Left colon (tissue), 2 donors: ENCODE measurements at places on chromosomes 2 and 18.

DNA sequence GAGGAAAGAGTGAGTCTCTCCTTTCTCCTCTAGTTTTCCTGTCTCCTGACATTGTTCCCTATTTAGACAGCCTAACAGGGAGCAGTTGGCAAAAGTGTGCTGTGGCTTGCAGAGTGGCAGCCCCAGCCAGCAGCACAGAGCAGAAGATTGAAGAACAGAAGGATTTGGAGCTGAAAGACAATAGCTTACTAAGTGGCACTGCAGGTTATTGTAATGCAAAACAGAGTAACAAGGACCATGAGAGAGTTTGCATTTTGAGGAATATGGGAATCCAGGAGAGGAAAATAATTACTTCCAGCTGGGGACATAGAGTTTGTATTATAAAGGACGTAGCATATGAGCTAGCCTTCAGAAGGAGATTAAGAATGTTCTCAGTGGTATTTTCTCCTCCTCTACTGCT lies 342.4 kb downstream of the AKAIN1 start:
- no peak for DNase-seq

GRCh38 chr2:240463274-240463865 lies 27.9 kb downstream of the GPC1 start:
- DNase-seq = peak; percentile 16

- DNase-seq = no peak
Observed at GRCh38 chr2:132757002-132757589, 87.1 kb upstream of the LYPD1 start.

DNA sequence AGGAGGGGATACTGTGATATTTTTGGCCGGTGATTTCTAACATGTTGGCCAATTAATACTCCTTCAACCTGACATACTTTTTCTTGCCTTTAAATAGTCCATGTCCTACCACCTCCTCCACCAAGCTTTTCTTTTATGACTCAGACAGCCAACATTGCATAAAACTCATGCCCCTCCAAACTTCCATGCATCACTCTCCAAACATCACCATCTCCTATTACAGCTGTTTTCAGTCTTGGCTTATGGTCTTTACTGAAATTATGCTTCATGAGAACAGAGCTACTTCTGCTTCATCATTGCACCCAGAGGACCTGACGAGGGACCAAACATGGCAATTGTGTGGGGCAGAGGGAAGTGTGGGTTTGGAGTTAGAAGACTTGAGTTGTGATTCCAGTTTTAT lies 305.4 kb downstream of the LPIN1 start:
- no peak for DNase-seq

GRCh38 chr2:219631904-219632759 lies 4.7 kb downstream of the SLC4A3 start:
- no peak for DNase-seq

- DNase-seq = no peak
Observed at GRCh38 chr2:95001051-95001562, 24.4 kb upstream of the MAL start.
